ENCODE measurements at places on chromosomes 12 and 14. TPM values are rescaled to one million over a fixed set of nuclear protein-coding genes. Genes with fewer than 3 reads are reported as not detected.

CYP46A1 gene
- 0.23 TPM for total RNA-seq

EPYC gene
- total RNA-seq: not detected

- H3K27ac ChIP-seq: no peak overlapping the region
- H3K36me3 ChIP-seq: no peaks in the 10 kb centered on the region
- DNase-seq: no peak
- H3K27me3 ChIP-seq: peaks cover 35% of the 10 kb centered on the region
These were observed 40.5 kb upstream of the CLMN start for GRCh38 chr14:95359994-95360826.

VRTN gene
- not detected for total RNA-seq
